CD4-positive, alpha-beta T cell (primary cell): ENCODE measurements at places on chromosomes 1 and 21. TPM values are rescaled to one million over a fixed set of nuclear protein-coding genes. Genes with fewer than 3 reads are reported as not detected.

GFI1 gene
- 13.0 TPM for total RNA-seq

COL18A1 gene
- 15.2 TPM for total RNA-seq

DNAJC28 gene
- not detected for total RNA-seq

TMIGD3 gene
- not detected for total RNA-seq

NEK2 gene
- total RNA-seq, result not detected

NFASC gene
- total RNA-seq, result not detected

AMY1A gene
- not detected for total RNA-seq

NUP210L gene
- 0.03 TPM for total RNA-seq

FOXO6 gene
- 1.2 TPM for total RNA-seq

CFHR5 gene
- not detected for total RNA-seq

MPL gene
- not detected for total RNA-seq

- no peak overlapping the region for H3K27ac ChIP-seq
- H3K4me3 ChIP-seq, result no peak overlapping the region
- DNase-seq, result no peak
- H3K27me3 ChIP-seq, result no peaks in the 10 kb centered on the region
- H3K4me1 ChIP-seq, result no peaks in the 10 kb centered on the region
- no peaks in the 10 kb centered on the region for H3K36me3 ChIP-seq
Measured at GRCh38 chr1:54159733-54160316, 7.0 kb upstream of the CDCP2 start.

DNA sequence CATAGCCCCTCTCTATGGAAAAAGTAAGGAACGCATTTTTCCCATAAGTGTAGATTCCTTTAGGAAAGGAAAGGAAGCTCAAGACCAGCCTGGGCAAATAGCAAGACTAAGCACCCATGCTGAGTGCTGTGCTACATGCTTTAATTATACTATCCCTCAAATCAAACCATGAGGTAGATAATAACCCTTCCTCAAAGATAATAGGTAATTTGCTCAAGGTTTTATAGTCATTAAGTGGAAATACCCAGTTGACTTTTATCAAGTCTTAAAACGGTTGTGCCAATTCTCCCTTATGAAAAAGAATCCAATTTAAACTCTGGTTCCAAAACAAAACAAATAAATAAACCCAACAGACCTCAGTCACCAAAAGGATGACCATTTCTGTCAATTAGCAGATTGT is 3.4 kb downstream of the KIAA0319L start:
- no peaks in the 10 kb centered on the region for H3K27me3 ChIP-seq
- no peak overlapping the region for H3K4me3 ChIP-seq

DNA sequence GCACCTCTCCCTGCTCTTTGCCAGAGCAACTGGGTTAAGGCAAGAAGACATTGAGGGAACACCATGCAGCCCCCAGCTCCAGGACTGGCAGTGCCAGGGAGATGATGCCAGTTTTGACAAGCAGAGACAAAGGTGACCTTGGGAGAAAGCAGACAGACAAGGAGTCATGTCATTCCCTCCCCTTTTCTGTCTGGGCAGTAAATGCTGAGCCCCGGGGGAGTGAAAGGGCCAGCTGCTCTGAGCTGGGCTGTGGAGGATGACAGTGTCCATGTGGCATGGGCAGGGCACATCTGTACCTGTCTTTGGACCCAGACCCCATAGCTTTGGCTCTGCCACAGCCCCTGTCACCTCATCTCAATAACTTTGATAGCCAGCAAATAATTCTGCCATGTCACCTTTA is 24.2 kb downstream of the PLEKHA6 start:
- H3K4me1 ChIP-seq, result no peaks in the 10 kb centered on the region
- DNase-seq, result no peak
- no peak overlapping the region for H3K4me3 ChIP-seq
- H3K27me3 ChIP-seq, result no peaks in the 10 kb centered on the region
- H3K36me3 ChIP-seq, result no peaks in the 10 kb centered on the region

- no peaks in the 10 kb centered on the region for H3K27me3 ChIP-seq
- no peak overlapping the region for H3K4me3 ChIP-seq
- peaks cover 13% of the 10 kb centered on the region for H3K36me3 ChIP-seq
- no peak overlapping the region for H3K27ac ChIP-seq
- no peak for DNase-seq
- peaks cover 16% of the 10 kb centered on the region for H3K4me1 ChIP-seq
Measured at GRCh38 chr1:15870421-15870820, 22.9 kb downstream of the SPEN start.

GRCh38 chr1:18419113-18419844 is 61.5 kb upstream of the KLHDC7A start:
- no peaks in the 10 kb centered on the region for H3K4me1 ChIP-seq
- no peak overlapping the region for H3K4me3 ChIP-seq
- no peaks in the 10 kb centered on the region for H3K36me3 ChIP-seq
- H3K27me3 ChIP-seq, result no peaks in the 10 kb centered on the region
- no peak overlapping the region for H3K27ac ChIP-seq
- no peak for DNase-seq

DNA sequence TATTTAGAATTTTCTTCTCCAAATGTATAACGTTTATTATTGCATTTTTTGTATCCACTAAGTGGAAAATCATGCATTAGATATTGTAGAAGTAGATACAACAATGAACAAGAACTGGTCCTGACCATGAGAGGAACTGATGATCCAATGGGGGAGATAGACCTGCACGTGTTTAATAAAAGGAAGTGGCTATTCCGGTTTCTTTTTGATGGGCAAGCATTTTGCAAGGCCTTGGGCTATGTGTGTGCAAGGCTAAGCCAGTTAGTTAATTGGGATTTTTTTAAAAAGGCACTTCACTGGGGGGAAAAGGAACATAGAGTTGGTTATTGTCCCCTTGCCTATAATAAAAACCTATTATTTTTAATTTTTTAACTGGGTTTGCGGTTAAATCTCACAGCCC is 961 bp upstream of the VCAM1 start:
- no peaks in the 10 kb centered on the region for H3K36me3 ChIP-seq
- H3K27ac ChIP-seq, result no peak overlapping the region
- H3K4me1 ChIP-seq, result no peaks in the 10 kb centered on the region

GRCh38 chr1:43526002-43526401 is 4.7 kb upstream of the PTPRF start:
- H3K4me1 ChIP-seq, result peaks cover 9% of the 10 kb centered on the region
- peaks cover 35% of the 10 kb centered on the region for H3K27me3 ChIP-seq
- no peak overlapping the region for H3K27ac ChIP-seq
- no peaks in the 10 kb centered on the region for H3K36me3 ChIP-seq

DNA sequence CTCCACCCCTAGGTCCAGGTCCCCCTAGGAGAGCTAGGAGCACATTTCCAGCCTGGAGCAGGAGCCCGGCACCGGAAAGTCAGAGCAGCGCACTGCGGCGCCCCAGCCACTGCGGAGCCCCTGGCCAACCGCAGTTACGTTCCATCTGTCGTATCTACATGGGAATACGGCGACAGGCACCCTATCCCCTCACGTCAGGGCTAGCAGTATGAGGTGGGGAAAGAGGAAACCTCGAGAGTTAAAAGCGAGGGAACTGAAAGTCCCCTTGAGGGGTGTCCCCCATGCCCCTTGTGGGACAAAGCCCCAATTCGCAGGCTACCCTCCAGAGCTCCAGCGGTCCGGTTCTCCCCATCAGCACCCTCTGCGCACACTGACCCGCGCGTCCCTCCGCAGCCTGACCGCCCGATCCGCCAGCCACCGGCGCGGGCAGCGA is 995 bp downstream of the COLGALT2 start:
- no peaks in the 10 kb centered on the region for H3K36me3 ChIP-seq
- H3K4me3 ChIP-seq, result peak overlapping the region; percentile 56
- peaks cover 26% of the 10 kb centered on the region for H3K27me3 ChIP-seq
- no peak for DNase-seq
- H3K27ac ChIP-seq, result no peak overlapping the region

- H3K36me3 ChIP-seq, result no peaks in the 10 kb centered on the region
- no peaks in the 10 kb centered on the region for H3K4me1 ChIP-seq
- H3K27me3 ChIP-seq, result no peaks in the 10 kb centered on the region
- no peak overlapping the region for H3K27ac ChIP-seq
Measured at GRCh38 chr1:98201666-98202081, 280.8 kb upstream of the DPYD start.

GRCh38 chr1:218917656-218918055 is 256.0 kb upstream of the LYPLAL1 start:
- no peak for DNase-seq
- H3K36me3 ChIP-seq, result no peaks in the 10 kb centered on the region
- no peak overlapping the region for H3K4me3 ChIP-seq
- no peaks in the 10 kb centered on the region for H3K4me1 ChIP-seq

- no peaks in the 10 kb centered on the region for H3K27me3 ChIP-seq
- H3K4me1 ChIP-seq, result peaks cover 78% of the 10 kb centered on the region
Measured at GRCh38 chr1:116806245-116806644, 52.0 kb downstream of the CD2 start.

- no peaks in the 10 kb centered on the region for H3K27me3 ChIP-seq
- no peak overlapping the region for H3K27ac ChIP-seq
- H3K36me3 ChIP-seq, result no peaks in the 10 kb centered on the region
- H3K4me1 ChIP-seq, result peaks cover 13% of the 10 kb centered on the region
- no peak overlapping the region for H3K4me3 ChIP-seq
Measured at GRCh38 chr1:182238421-182238820, 153.2 kb downstream of the GLUL start.

DNA sequence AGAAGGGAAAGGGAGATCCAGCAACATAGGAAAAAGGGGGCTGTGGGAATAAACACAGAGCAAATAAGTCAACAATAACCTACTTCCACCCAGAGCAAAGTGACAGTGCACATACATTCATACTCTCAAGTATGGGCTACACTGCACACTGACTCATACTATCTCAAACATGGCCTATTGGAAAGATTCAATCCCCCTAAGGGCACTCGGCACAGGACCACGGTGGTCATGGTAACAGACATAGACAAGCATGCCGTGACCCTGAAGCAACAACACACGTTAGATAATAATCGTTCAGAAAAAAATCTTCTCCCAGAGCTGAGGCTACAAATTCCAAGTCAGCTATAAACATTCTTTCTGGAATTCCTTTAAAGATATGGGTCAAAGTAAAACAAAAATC is 16.8 kb upstream of the JAK1 start:
- no peak overlapping the region for H3K27ac ChIP-seq
- no peaks in the 10 kb centered on the region for H3K4me1 ChIP-seq
- no peak overlapping the region for H3K4me3 ChIP-seq
- no peaks in the 10 kb centered on the region for H3K36me3 ChIP-seq

- no peak overlapping the region for H3K27ac ChIP-seq
- DNase-seq, result no peak
- H3K36me3 ChIP-seq, result no peaks in the 10 kb centered on the region
- H3K27me3 ChIP-seq, result no peaks in the 10 kb centered on the region
- H3K4me3 ChIP-seq, result no peak overlapping the region
- no peaks in the 10 kb centered on the region for H3K4me1 ChIP-seq
Measured at GRCh38 chr21:29777160-29777559, 162.6 kb downstream of the GRIK1 start.

GRCh38 chr1:25467616-25468015 is 36.9 kb downstream of the MACO1 start:
- DNase-seq, result no peak
- H3K4me1 ChIP-seq, result peaks cover 6% of the 10 kb centered on the region
- H3K27ac ChIP-seq, result no peak overlapping the region
- H3K36me3 ChIP-seq, result peaks cover 17% of the 10 kb centered on the region
- no peak overlapping the region for H3K4me3 ChIP-seq
- H3K27me3 ChIP-seq, result no peaks in the 10 kb centered on the region

GRCh38 chr1:28199328-28200233 is 23.1 kb upstream of the PTAFR start:
- peak; percentile 57 for DNase-seq
- no peak overlapping the region for H3K4me3 ChIP-seq
- peaks cover 50% of the 10 kb centered on the region for H3K36me3 ChIP-seq
- peak overlapping the region; percentile 11 for H3K27ac ChIP-seq
- H3K4me1 ChIP-seq, result peaks cover 46% of the 10 kb centered on the region
